ENCODE measurements at places on chromosomes 11 and 22.

GRCh38 chr22:33380789-33381530 is 322.8 kb upstream of the SYN3 start:
- DNase-seq = no peak

DNA sequence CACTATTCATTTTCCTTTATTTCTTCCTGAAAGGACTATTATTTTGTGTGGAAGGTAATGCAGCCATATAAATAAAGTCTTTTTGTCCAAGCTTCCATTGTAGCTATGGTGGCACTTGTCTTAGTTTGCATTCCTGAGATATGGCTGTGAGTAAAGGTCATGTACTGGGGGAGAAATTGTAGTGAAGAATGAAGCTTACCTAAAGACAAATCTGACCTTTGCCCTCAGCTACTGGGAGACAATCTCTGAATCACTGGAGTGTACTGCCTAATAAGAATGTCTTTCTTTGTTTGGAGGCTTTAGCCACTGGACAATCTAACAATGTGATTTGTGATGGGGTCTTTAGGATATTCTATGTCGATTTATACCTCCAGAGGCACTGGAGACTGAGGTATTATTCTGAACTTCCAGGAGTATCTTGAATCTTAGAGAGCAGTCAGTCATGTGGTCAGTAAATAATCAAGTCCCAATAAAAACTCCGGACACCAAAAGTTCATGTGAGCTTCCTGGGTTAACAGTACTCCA is 39.7 kb upstream of the OR5AK2 start:
- DNase-seq = no peak

GRCh38 chr11:44468345-44468988 is 97.0 kb upstream of the CD82 start:
- DNase-seq = no peak

GRCh38 chr11:104783241-104783640 is 115.0 kb downstream of the CASP12 start:
- DNase-seq = no peak

DNA sequence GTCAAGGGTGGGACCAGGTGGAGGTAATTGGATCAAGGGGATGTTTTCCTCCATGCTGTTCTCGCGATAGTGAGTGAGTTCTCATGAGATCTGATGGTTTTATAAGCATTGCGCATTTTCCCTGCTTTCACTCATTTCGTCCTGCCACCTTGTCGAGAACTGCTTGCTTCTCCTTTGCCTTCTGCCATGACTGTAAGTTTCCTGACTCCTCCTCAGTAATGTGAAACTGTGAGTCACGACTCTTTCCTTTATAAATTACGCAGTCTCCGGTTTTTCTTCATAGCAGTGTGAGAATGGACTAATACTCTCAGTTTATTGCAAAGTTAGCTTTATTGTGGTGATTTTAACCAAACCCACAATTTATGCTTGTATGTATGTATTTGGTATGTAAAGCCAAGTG is 878.5 kb upstream of the ANO3 start:
- no peak for DNase-seq

GRCh38 chr11:132644520-132645239 is 887.6 kb downstream of the OPCML start:
- DNase-seq = no peak

DNA sequence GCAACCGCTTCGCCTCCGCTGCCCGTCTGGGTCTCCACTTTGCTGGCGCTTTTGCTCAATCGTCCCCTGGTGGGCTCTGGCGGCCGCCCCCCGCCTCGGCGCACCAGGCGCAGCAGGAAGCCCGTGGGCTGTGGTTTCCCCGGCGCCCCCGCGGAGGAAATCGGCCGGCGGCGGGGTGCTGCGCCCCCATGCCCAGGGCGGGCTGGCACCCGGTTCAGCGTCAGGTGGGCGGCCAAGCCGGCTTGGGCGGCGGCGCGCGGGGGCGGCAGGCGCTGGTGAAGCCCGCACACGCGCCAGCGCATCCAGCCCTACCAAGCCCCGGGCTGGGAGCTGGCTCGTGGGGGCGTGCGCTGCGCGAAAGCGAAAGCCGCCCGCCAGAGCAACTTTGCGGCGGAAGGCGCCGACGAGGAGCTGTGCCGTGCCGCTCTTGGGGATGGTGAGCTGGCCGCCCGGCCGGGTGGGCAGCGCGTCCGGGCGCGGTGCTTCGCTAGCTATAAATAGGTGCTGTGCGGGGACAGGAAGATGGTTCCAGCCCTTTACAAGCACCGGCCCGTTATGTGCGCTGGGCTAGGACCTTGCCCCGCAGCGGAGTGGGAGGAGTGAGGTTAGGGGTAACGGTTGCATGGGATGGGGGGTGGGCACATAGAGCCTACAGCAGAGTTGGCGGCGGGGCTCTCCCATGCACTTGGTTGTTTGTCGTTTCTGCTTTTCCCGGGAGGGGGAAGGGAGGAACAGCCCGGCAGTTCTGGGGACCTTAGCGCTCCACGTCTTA is 25.0 kb upstream of the SUSD2 start:
- DNase-seq = peak; percentile 83

DNA sequence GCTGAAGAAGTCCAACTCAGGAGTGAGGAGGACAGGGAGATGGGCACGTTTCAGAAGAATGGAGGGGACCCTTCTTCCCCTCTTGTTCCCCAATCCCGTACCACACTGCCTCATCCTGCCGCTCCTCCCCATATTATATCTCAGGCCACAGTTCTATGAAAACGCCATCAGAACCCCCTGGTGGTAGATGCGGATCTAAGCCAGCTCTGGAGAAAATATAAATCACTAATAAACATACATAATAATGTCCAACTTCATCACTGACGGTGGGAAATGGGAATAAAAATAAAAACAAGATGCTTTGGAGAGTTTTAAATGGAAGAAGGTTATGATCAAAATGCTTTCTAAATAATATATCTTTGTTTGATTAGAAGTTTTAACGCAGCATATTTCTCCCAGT is 400.3 kb downstream of the CADM1 start:
- DNase-seq = peak; percentile 39

DNA sequence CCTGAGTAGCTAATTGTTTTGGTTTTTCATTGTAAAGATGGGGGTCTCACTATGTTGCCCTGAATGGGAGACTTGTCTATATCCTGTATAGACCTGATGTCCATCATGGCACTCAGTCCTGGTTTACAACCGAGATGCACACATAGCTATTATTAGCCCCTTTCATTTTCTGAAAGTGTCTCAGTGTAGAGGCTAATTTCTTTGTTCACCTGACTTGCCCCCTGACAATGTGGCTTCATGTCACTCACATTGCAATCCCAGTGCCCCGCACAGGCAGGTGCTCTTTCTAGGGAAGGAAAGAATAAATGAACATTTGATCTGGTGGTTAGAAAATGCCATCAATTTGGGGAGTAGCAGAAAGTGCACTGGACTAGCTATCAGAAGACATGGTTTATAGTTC is 13.1 kb upstream of the KDM2A start:
- no peak for DNase-seq

- DNase-seq = peak; percentile 59
These were observed 15.0 kb downstream of the CHST1 start for GRCh38 chr11:45650166-45651095.

DNA sequence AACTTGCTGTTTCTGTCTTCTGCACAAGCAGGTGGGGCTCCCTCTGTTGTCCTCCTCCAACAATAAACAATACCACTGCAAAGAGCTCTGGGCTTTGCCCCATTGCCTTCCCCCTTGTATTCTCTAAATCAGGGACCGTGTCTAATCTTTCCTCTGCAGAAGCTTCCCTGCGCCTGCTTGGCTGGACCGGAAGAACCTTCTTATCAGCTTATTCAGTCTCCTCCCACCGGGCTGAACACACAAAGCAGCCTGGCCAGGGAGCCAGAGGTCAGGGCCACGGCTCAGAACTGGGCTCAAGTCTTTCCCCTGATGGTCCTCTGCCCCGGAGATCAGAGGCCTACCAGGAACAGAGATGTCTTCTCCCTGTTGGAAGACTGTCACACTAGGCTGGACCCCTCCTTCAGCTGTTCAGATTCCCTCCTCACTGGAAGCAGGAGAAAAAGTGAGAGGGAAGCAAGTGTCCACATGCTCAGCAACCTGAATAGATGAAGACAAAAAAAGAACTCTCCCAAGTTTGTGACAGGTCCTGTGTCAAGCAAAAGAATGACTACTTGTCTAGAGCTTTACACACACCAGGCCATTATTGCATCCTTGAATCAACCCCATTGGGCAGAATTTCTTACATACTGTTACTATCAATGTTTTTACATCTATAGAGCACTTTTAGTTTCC is 63.7 kb downstream of the RAB30 start:
- no peak for DNase-seq

DNA sequence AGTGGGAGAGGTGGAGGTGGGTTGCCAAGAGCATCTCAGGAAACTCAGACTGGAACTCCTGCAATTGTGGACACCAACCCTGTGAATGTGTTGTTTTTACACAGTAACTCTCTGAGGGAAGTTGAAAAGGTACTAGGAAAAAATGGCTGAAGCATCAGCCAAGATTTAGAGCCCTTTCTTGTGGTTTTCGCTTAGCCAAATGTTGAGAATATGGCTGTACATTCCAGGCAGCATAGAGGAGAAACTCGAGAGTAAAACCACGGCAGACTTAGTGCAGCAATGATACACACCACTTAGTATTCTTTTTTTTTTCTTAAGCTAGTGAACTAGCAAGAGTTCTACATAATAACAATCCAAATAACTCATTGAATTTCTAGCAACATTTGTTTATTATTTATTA is 309.7 kb upstream of the MTNR1B start:
- DNase-seq = no peak

DNA sequence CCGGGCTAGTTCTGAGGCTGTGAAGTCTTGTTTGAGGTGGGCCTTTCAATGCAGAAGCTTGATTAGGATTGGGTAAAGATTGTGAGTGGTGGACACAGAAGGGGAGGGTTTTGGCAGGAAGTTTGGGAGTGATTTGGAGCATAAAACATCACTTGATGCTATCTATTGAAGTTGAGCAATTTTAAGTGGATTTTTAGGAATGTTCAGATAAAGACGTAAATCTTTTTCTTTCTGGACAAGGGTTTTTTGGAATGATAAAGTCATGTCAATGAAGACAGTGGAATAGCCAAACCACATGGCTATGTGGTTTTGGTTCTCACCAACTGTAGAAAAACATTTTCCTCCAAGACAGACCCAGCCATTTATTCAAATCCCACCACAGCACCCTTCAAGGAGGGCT is 111.2 kb upstream of the SNX19 start:
- no peak for DNase-seq

DNA sequence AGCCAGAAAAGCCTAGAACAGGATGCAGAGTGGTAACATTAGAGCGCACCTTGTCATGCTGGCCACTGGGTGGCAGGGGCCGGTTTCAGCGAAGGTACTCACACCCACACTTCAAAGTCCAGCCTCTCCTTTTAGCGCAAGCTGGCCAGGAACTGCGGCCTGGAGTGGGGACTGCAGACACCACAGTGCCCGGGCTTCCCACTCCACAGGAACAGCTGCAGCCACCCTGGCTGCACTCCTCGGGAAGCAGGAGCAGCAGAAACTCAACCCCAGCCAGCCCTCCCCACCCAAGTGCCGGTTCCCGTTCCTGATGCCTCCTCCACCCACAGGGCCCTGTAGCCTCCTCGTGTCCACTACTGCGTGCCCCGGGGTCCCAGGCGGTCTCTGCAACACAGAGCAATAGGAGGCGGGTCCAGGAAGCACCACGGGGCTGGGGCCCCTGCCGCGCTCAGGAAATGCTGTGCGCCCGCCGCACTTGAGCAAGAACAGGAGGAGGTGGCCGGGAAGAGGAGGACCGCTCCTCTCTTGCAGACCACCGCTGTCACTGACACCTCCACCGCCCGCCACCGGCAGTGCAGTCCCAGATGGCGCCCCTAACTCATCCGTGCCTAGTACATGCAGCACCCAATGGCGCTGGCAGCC is 2.2 kb downstream of the RFPL2 start:
- DNase-seq = peak; percentile 79

GRCh38 chr11:95922536-95923438 is 1.1 kb downstream of the MTMR2 start:
- DNase-seq = no peak

GRCh38 chr11:109853156-109853776 is 239.9 kb upstream of the ZC3H12C start:
- DNase-seq = no peak

- DNase-seq = peak; percentile 76
These were observed 129.3 kb upstream of the FGF3 start for GRCh38 chr11:69948256-69949141.

DNA sequence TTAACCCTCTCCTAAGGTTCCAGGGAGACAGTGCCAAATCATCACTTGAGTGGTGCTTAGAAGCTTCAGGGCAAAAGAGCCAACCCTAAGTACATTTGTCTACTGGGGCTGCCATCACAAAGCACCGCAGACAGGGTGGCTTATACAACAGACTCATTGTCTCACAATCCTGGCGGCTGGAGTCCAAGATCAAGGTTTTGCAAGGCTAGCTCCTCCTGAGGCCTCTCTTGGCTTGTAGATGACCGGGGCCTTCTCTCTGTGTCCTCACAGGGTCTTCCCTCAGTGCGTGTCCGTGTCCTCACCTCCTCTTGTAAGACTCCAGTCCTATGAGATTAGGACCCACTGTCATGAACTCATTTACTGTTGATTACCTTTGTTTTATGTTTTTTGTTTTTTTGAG is 34.1 kb upstream of the CD81 start:
- DNase-seq = no peak

DNA sequence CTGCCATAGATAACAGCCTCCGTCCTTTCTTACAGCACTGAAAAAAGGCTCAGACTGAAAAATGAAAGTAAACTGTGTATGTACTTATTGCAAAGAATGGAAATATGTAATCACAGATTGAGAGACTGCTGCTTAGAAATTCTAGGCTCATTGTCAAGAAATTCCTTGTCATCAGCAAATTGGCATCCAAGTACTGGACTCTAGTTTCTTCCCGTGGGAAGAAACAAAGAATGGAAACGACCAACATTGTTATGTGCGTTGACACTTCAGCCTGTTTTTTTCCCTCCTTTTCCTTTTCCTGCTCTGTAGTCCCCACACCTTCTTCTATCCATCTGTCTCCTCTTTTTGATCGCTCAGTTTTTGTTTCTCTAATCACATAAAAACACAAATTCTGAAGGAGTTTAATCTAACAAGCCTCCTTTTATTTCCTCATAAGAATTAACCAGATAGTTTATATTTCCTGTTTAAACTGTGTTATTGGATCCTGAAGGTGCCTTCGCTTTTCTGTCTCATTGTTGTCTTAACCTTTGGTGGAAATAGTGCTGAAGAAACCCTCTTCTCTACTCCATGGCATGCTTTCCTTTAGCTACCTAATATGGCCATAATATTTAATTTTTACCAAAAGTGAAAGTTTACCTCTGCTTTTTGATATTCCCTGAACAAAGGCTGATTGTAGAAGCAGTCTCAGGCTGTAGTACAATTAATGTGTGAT is 20.0 kb upstream of the CASP12 start:
- no peak for DNase-seq

- no peak for DNase-seq
These were observed 784.6 kb upstream of the ANO3 start for GRCh38 chr11:25547292-25547691.

DNA sequence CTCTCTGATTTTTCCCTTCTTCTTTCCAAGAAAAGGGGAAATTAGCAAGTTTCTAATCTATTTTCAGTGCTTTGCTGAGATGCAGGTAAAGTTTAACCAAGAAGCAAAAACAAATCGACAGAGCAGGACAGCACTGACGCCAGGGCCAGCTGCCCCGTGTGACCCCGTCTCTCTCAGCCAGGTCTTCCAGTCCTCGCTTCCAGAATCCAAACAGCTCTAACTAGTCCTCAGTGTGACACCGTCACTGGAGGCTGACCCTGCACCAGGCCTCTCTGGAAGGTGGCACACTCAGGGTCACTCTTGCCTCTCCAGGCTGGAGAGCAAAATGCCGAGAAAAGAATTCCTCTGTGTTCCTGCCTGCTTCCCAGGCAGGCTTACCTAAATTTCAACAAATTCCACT is 44.8 kb downstream of the SHANK2 start:
- no peak for DNase-seq

GRCh38 chr11:10679644-10680043 is 13.9 kb downstream of the IRAG1 start:
- no peak for DNase-seq

All from H7 (cell line).